Stimulated activated CD4-positive, alpha-beta T cell treated with anti-CD3 and anti-CD28 coated beads, Interleukin-12 subunit alpha, Interleukin-12 subunit beta, amount 100 ng/mL, for 24 hours (primary cell): ENCODE measurements at places on chromosomes 12 and 14.

DNA sequence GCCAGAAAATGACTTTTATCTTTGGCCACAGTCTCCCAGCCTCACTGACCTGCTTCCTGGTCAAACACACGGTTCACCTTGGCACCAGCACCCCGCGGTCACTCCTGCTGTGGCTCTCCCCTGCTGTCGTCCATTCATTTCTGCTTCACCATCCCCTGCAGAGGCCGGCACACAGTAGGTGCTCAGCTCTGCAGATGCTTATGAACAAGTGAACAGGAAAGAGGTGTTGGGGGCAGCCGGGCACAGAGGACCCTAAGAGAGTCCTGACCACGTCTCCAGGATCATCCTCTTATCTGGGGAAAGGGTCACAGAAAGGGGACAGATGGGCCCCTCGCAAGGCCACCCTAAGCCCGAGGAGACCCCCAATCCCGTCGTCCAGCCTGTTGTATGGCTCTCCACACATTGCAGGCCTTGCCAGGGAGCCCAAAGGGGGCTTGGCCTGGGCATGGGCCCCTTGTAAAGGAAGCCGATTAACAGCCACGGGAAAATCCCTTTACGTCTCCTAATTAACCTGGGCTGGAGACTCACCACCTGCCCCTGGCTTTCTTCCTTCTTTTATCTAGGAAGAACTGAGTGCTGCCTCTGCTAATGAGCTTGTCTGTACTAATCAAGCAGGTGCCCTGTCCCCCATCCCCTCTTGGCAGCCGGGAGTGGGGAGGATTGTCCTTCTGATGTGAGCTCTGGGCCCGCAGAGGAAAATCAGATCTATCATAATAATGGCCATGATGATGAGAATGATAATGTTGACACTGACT, 119.2 kb downstream of the AACS start:
- no peak for DNase-seq

- DNase-seq: no peak
These were observed 228.9 kb upstream of the PRKD1 start for GRCh38 chr14:30156571-30156970.

- no peak for DNase-seq
These were observed 442.8 kb downstream of the ATP23 start for GRCh38 chr12:58384196-58384595.

DNA sequence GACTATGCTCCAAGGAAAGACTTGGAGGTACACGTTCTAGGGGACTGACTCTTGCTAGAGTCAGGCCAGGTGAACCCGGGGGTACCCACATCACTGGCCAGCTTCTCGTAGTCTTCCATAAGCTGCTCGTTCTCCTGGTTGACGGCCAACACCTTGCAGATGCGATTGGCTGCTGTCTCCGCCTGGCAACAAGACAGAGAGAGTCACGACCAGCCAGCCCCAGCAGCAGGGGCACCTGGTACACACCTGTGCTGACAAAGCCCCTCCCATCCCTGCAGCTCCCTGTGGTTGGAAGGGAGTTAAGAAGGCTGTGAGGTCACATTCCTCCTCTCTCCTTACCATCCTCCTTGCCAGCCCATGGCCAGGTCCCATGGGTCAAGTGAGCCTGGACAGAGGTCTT, 85.5 kb downstream of the ACTN1 start:
- DNase-seq: no peak

DNA sequence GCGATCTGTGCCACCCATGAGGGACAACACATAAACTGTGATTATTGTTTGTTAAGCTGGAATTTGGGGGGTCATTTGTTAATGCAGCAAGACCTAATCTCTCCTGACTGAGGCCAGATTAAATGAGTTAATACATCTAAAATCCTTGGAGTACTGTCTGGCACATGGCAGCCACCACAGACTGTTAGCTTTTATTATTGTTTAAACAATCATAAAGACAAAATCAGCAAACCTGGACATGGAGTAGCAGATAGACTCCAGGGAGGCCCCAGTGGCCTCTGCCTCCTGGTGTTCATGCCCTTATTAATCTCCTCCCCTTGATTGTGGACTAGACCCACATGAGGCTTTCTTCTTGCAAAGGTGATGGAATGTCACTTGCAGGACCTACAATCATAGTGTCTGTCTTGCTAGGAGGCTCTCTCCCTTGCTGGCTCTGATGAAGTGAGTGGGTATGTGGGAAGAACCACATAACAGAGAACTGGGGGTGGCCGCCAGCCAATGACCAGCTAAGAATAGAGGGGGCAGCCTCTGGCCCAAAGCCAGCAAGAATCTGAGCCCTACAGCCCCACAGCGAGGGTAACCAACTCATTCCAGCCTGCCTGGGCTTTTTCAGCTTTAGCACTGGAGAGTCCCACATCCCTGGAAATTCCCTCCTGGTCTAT, 142.0 kb downstream of the SCARB1 start:
- DNase-seq: no peak

GRCh38 chr12:85653731-85654455, 182.3 kb downstream of the RASSF9 start:
- DNase-seq: no peak

GRCh38 chr12:46103559-46104383, 113.4 kb upstream of the SCAF11 start:
- no peak for DNase-seq

GRCh38 chr12:132604151-132604618, 6.2 kb downstream of the LRCOL1 start:
- no peak for DNase-seq

- no peak for DNase-seq
These were observed 35.0 kb upstream of the NAV3 start for GRCh38 chr12:77795699-77796098.

GRCh38 chr12:64825143-64826021, 935 bp downstream of the TBC1D30 start:
- DNase-seq: no peak

DNA sequence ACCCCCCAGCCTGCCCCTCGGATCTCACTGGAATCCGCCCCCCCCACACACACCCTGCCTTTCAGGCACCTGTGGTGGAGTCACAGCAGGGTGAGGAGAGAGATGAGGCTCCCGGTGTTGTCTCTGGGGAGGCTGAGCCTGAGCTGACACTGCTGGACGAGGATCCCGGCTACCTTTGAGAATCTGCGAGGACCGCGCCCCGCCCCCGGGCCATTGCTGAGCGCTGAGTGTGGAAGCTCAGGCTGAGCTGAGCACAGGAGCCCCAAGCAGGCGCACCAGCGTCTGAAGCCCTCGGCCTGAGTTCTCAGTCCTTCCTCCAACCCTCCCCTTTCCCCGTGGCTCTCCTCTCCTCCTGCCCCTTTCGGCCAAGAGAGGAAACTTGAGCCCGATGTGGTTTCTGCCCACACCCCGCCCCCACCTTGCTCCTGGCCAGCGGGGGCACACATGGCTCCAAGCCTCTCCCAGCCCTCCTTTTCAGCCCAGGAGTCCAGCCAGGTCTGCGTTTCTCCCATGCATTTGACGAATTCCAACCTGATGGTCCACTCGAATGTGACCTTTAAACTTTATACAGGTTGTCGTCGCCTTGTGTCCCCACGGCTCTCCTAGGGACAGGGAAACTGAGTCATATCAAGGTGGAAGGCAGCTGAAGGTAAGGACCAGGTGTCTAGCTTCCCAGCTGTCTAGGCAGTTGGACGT, at the start of gene NFE2:
Gene NFE2 (minus strand): TSS at position 284 of the 696 bp plus-strand sequence. CDS start 5,767 bp downstream, outside the sequence.
- DNase-seq: no peak

DNA sequence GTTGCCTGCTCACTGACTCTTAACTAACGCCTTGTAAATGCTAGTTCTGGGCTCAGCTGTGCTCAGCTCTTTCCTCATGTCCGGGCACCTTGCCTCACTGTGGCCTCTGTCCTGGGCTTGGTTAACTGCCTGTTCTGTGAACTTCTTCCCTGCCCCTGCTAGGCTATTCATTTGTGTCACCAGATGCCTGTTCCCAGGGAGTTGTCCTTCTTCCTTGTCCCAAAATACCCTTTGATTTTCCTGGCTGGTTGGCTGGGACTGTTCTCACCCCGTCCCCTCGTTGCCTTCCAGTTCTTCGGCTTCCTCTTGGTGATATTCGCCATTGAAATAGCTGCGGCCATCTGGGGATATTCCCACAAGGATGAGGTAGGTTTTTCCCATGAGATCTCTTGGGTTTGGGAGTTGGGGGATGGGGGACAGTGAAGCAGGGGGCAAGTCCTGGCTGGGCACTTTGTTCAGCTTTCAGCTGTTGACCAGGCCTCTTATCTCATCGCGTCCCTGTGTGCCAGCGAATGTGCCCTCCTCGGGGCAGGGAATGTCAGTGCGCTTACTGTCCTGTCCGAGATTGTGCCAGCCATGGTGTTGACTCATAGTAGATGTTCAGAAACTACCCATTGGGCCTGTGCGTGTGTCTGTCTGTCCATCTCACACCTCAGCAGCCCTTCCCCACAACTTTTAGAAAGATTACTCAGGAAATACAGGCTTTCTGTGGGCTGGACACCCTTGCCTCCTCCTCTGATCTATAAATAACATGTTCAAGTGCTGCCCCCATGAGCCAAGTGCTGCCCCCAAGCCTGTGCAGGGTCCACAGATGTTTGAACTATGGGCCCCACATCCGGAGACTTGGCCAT, 33.1 kb downstream of the CD9 start:
- DNase-seq: no peak

GRCh38 chr14:99637624-99638023, 7.3 kb upstream of the HHIPL1 start:
- no peak for DNase-seq

DNA sequence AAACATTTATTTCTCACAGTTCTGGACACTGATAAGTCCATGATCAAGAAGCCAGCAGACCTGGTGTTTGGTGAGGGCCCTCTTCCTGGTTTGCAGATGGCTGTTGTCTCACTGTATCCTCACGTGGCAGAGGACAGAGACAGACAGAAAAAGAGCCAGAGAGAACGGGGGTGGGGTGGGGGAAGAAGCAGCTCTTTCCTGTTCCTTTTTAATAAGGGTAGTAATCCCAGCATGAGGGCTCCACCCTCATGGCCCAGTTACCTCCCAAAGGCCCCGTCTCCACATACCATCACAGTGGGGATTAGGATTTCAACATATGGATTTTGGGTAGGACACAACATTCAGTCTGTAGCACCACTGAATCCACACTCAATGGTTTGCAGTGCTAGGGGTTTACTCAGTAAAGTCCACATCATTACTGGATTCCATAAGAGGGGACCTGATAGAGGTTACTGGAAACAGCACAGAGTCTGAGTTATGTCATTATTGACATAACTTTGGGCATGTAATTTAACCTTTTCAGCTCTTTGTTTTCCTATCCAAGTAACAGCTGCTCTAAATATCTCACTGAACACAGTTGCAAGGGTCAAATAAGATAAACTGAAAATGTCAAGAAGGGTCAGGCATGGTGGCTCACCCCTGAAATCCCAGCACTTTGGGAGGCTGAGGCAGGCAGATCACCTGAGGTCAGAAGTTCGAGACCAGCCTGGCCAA, 53.2 kb downstream of the RPAP3 start:
- no peak for DNase-seq

DNA sequence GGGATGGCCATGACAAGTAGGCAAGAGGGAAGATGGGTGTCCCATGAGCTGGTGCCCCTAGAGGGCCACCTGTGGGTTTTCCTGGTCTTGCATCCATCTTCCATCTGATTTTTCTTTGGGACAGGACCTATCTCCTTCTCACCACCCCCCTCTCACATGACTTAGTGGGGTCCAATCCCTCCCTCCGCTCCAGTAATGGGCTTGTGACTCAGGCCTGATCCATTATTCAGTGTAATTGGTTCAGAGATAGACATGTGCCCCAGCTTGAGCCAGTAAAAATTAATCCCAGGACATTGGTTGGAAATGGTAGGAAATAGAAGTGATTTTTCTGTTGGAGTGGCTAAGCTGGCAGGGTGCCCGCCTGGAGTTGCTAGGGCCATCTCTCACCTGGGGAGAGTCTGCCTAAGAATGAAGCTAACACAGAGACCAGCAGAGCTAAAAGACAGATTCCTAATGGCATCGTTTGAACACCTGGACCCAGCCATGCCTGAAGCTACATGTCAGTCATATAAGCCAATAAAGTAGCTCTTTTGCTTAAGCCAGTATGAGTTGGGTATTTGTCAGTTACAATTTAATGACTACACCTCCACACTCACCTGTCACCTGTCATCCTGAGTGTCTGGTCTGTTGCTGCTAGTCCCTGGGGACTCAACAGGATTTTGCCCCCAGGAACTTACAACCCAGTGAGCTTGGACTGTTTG, 14.7 kb downstream of the RASAL1 start:
- no peak for DNase-seq
